ENCODE measurements at places on chromosomes 7 and 10.

DNA sequence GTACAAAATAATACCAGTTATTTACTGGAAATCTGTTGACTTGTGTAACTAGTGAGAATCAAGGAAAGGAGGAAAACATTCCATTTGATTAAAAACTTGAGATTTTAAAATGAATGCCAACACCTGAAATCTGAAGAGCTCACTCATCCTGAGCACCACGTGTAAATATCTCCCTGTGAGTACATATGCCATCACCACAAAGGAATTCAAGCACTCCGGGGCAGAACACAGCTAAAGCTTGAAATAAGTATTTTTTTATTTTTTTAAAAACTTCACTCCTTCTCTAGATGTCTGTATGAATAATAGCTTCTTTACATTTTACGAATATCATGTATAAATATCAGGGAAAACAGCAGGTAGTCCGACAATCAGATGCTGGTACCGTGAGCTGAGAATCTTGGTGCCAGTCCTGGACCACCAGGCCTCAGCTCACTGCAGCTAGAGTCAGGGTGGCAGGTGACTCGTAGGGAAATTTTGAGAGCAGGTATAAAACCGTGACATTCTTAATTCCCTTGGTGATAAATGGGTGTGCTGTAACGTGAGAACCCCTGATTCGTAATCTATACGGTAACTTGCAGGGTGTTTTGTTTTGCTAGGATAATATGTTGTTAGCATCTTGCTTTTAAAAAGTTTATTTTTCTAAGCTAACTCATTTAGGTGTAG, 12.7 kb downstream of the LMTK2 start:
- DNase-seq = no peak

GRCh38 chr7:22801912-22802311, 20.7 kb downstream of the TOMM7 start:
- DNase-seq = no peak

- no peak for DNase-seq
These were observed 87.9 kb downstream of the KCND2 start for GRCh38 chr7:120360918-120361317.

- no peak for DNase-seq
These were observed 42.2 kb upstream of the CNPY1 start for GRCh38 chr7:155588468-155588998.

GRCh38 chr10:16545116-16545736, 23.5 kb upstream of the C1QL3 start:
- no peak for DNase-seq

DNA sequence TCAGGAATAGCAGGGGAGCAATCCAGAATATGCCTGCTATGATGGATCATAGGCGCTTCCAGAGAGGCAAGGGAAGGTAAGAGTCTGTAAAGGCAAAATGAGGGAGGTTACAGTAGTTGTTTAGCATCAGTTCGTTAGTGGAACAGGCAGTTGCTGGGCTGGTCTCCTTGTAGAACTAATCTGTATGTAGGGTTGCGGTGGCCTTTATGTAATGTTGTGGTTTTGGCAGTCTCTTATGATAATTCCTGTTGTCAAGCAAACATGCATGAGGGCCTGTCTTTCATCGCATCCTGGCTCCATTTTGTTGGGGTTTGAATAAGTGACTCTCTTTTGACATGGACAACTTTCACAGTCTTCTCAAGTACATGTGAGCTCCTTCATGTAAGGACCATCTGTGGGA, 427.8 kb upstream of the LRGUK start:
- no peak for DNase-seq

DNA sequence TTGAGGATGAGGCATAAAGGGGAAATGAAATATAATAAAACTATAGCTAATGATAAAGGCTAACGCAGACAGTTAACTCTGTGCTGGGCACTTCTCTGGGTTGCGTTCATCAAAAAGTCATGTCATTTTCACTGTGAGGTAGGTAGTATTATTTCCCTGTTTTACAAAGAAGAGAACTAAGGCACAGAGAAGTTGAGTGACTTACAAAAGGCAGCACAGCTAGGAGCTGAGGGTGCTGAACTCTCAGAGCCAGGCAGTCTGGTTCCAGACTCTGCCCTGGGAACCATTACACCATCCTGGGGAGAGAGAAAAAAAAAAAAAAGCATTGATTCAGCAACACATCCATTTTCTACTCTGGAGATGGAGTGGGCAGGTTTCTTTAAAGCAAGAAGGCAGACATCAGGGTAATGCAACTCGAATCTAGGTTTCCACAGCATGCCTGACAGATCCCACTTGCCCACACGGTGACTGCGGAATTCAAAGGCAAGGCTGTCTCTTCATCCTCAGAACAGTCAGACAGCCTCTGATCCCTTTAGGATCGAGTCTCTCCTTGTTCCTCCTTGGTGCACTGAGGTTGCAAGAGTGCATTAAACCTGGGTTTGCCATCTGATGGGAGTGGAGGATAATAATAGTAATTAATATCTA, 40.6 kb upstream of the ECHDC3 start:
- DNase-seq = no peak
